BJ (cell line): ENCODE measurements at places on chromosomes 11 and 22.
A peak's percentile ranks its signal among the peaks of the same experiment; 100 is the strongest.

- no peak for DNase-seq
Observed at GRCh38 chr22:49553518-49554295, 274.0 kb downstream of the BRD1 start.

- DNase-seq: no peak
Observed at GRCh38 chr11:34405079-34405858, 33.5 kb upstream of the CAT start.

GRCh38 chr11:2995031-2995561, 3.0 kb upstream of the NAP1L4 start:
- DNase-seq: no peak

- no peak for DNase-seq
Observed at GRCh38 chr11:77503006-77503405, 29.1 kb upstream of the PAK1 start.

GRCh38 chr22:19895160-19895849, 40.6 kb upstream of the GNB1L start:
- no peak for DNase-seq

DNA sequence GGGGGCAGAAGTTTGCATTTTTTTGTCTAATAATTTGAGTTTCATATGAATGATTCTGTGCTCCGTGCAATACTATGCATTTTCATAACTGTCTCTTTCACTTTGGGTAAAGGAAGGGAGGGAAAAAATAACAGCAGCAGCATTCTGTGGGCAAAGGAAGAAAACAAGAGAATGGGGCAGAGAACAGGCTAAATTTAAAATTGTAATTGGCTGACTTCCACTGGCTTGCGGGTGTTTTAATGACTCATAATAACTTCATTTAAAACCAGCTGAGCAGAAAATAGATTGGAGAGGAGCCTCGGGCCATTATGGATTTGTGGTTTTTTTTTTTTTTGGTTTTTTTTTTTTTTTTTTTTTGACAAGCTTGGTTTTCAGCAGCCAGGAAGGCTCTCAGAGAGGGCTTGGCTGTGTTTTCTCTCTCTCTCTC, 107.4 kb downstream of the ZBTB16 start:
- peak; percentile 66 for DNase-seq

DNA sequence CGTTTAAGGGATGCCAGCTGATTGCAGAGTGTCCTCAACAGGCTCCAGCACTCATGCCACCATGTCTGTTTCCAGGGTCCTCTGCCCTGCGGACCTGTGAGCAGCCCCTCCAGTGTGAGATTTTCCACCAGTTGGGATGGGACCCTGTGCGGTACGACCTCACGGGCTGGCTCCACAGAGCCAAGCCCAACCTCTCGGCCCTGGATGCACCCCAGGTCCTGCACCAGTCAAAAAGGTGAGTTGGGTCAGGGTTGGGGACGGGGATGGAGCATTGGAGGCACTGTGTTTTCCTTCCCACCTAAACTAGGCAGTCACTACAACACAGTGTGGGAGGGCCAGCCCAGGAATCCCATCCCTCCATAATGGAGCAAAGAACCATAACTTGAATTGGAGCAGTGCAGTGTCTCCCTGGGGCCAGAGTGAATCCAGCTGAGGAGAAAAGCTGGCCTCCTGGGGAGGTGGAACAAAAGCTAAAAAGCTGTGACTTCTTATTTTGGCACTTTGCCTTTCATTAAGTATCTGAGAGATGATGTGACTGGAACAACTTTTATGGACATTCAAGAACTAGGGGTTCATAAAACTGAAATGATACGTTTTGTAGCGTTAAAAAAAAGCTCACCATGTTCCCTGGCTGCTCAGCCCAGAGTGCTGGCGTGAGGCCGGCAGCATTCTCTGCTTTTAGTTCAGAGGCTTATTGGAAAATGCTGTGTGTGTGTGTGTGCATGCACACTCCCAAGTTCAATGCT, 101.8 kb downstream of the MYO18B start:
- no peak for DNase-seq

- no peak for DNase-seq
Observed at GRCh38 chr11:115737875-115738274, 233.7 kb upstream of the CADM1 start.

- no peak for DNase-seq
Observed at GRCh38 chr22:17117890-17118289, 3.3 kb downstream of the TMEM121B start.

DNA sequence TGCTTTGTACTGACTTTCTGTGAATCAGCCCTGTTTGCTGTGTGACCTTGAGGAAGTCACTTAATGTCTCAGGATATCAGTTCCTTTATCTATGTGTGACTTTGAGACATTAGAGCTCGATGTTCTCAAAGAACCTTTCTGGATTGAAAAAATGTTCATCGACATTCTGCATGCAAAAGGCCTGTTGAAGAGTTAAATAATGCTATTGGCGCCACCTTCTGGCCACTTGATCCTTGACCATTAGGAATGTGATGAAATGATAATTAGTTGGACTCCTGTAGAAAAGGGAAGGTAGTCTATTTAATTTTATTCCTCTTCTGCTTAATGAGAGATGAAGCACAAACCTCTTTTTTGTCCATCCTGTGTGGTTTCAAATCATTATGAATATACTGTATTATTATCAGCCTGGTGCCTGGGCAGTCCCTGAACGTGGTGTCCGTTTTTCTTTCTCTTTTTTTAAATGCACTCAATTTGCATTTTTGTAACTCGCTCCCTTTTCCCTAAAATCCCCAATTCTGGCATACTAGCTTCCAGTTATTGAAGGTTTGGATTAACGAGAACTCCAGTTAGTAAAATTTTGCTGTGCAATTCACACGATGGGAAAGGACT, 20.7 kb downstream of the ELF5 start:
- DNase-seq: no peak

GRCh38 chr11:113632981-113633380, 73.1 kb downstream of the TMPRSS5 start:
- no peak for DNase-seq

DNA sequence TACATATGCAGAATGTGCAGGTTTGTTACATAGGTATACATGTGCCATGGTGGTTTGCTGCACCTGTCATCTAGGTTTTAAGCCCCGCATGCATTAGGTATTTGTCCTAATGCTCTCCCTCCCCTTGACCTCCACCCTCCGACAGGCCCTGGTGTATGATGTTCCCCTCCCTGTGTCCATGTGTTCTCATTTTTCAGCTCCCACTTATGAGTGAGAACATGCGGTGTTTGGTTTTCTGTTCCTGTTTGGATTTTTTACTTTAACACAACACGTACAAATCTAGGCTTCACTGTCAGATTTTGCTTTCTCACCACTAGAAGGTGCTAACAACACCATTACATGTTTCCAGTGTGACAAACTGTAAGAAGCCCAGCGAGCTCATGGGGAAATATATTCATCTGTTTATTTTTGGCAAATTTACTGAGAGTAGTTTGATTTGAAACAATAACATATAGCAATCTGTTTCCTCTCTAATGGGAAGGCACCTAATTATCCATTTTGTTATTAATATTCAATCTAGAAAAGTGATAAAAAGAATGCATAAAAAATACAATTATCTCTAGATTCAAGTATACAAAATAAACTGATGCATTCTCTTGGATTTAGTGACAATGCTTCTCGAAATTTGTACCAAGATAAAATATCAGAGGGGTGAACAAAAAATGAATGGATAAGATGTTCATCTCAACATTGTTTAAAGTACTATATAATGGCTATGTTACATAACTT, 23.2 kb upstream of the BIRC3 start:
- no peak for DNase-seq

GRCh38 chr22:44268431-44269116, 44.2 kb downstream of the SHISAL1 start:
- no peak for DNase-seq

DNA sequence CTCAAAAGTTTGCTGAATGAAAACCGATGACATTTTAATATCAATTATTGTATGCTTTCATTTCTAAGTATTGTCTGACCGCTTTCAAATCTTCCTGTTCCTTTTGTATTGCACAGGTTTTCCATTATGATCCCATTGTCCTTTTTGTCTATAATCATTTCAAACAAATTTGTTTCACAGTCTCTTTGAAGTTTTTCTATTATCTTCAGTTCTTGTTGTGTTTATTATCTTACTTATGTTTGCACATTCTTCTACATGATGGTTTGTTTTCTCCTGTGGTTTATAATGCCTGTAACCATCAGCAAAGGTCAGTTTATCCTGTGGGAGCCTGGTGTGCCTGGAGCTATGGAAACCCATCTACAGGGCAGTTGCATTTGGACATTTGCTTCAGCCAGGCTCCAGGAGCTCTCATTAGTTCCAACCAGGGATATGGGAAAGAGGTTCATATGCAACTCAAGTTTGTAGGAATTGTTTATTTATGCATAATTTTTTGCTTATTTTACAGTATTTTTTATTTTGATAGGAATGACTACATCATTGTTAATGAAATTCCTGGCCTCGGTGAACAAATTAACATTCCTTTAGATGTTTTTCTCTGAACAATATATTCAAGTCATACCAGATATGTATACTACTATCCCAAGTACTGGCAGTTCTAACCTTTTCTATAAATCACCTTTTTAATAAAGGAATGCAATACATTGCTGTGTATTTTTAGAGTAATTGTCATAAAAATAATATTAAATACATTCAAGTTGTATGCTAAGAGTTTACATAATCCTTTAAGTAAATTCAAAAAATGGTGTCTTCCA, 179.2 kb downstream of the SBF2 start:
- no peak for DNase-seq

DNA sequence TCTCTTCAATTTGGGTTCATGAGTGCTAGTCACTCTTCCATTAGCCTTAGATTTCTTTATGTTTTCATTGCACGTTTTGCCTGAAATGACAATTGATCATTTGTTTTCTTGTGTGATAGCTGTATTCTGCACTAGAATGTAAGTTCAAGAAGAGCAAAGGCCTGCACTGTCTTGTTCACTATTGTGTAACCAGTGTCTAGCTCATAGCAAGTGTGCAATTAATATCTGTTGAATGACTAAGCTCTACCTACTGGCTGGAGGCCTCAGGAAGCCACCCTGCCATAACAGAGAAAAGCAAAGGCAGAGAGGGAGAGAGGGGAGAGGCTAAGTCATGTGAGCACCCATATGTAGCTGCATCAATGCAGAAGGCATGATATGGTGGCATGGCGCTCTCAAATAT, 292.8 kb upstream of the SYN3 start:
- no peak for DNase-seq

DNA sequence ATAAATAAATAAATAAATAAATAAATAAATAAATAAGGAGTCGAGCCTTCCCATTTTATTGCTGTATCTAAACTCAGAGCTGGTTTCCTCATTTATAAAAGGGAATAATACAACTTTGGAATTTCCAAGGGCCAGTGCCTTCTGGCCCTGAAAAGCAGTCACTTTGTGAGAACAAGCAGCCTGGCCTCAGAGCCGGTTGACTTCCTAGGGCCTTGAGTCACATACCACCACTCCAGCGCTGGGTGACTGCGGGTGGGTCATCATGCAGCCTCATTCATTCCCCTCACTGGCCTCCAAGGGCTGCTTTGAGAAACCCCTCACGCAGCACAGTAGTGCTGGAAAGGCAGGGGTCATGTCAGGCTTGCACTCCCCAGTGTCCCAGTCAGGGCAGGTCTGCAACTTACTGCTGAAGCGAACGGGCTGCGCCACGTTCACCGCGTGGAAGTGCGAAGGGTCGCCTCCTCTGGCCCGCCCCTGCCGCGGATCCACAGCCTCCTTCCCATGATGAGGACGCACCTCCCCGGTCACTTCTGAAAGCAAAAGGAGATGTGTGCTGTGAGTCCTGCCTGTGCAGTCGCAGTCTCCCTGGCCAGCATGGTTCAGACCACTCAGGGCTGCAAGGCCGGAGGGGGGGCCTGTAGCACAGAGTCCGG, 54.4 kb downstream of the DGCR2 start:
- no peak for DNase-seq

DNA sequence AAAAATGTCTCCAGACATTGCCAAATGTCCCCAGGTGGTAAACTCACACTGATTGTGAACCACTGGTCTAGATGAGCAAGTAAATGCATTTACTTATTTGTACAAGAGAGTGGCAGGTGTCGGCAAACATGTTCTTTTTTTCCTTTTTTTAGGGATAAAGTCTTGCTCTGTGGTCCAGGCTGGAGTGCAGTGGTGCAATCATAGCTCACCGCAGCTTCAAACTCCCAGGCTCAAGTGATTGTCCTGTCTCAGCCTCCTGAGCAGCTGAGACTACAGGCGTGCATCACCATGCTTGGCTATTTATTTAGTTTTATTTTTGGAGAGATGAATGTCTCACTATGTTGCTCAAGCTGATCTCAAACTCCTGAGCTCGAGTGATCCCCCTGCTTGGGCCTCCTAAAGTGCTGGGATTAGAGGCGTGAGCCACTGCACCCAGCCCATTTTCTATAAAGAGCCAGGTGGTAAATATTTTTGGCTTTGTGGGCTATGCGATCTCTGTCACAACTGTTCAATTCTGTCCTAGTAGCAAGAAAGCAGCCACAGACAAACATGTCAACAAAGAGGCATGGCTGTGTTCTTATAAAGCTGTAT, 1.4 kb downstream of the VPREB1 start:
- no peak for DNase-seq

DNA sequence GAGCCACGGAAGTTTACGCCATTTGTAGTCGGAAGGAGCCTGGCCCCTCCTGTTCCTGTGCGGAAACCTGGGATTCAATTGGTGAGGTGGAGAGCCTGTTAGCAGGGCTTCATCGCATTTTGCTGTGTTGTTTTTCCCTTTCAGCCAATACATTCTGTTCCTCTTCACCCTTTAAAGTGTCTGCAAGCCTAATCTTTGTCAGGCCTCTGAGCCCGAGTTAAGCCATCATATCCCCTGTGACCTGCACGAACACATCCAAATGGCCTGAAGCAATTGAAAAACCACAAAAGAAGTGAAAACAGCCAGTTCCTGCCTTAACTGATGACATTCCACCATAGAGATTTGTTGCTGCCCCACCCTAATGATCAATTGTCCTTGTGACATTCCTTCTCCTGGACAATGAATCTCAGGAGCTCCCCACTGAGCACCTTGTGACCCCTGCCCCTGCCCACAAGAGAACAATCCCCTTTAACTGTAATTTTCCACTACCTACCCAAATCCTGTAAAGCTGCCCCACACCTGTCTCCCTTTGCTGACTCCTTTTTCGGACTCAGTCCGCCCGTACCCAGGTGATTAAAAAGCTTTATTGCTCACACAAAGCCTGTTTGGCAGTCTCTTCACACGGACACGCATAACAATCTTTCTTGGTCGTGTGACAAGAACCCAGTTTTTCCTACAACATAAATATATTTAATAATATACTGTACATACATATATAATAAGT, 37.1 kb upstream of the MMP12 start:
- DNase-seq: no peak

GRCh38 chr11:66973956-66974580, 1.0 kb upstream of the C11orf86 start:
- DNase-seq: no peak

GRCh38 chr11:15871904-15872626, 484.3 kb downstream of the SOX6 start:
- no peak for DNase-seq

DNA sequence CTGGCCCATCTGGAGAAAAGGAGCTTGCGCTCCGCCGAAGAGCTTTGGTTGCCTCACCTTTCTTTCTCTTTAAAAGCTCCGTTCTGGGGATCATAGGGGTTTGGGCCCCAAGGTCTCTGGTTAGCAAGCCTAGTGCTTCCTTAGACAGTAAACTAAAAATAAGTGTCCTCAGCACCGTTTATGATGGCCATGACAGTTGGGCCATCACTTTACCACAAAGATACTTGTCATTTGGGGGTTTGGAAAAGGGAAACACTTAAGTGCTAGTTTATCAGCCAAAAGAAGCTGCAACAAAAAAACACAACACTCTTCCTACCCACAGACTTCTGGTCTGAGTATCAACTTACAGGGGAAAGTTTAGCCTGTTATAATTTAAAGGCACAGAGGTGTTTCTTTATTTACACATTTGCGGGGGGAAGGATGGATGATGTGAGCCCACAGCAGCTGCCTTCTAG, 88.4 kb upstream of the CD44 start:
- DNase-seq: no peak

- no peak for DNase-seq
Observed at GRCh38 chr11:14270690-14271542, 88.1 kb downstream of the RRAS2 start.
